Activated naive CD4-positive, alpha-beta T cell treated with anti-CD3 and anti-CD28 coated beads, Interleukin-2, amount 10 ng/mL, durations not matched to agents 7 days and 5 days (primary cell): ENCODE measurements at places on chromosomes 4 and X.

- peak; percentile 35 for DNase-seq
- H3K36me3 ChIP-seq, result peaks cover 30% of the 10 kb centered on the region
- no peaks in the 10 kb centered on the region for H3K27me3 ChIP-seq
- no peak overlapping the region for H3K4me3 ChIP-seq
Measured at GRCh38 chr4:152106113-152106763, 345.4 kb upstream of the GATB start.

- peaks cover 3% of the 10 kb centered on the region for H3K27me3 ChIP-seq
- peak overlapping the region; percentile 53 for H3K4me3 ChIP-seq
- peaks cover 10% of the 10 kb centered on the region for H3K36me3 ChIP-seq
- H3K27ac ChIP-seq, result no peak overlapping the region
Measured at GRCh38 chrX:130120321-130120731, 10.0 kb upstream of the ELF4 start.

GRCh38 chrX:140355922-140356321 is 148.9 kb downstream of the SOX3 start:
- H3K36me3 ChIP-seq, result no peaks in the 10 kb centered on the region
- H3K4me1 ChIP-seq, result no peaks in the 10 kb centered on the region
- H3K27ac ChIP-seq, result no peak overlapping the region

DNA sequence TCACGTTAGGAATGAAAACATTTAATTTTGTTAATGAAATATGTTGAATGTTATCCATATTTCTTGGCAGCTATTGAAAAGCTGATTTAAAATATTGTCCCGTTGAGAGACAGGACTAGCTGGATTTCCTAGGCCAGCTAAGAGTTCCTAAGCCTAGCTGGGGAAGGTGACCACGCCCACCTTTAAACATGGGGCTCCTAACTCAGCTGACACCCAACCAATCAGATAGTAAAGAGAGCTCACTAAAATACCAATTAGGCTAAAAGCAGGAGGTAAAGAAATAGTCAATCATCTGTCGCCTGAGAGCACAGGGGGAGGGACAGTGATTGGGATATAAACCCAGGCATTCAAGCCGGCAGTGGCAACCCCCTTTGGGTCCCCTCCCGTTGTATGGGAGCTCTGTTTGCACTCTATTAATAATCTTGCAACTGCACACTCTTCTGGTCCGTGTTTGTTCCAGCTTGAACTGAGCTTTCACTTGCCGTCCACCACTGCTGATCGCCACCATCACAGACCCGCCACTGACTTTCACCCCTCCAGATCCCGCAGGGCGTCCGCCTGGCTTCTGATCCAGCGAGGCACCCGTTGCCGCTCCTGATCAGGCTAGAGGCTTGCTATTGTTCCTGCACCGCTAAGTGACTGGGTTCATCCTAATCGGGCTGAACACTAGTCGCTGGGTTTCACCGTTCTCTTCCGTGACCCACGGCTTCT is 308.9 kb downstream of the GLUD2 start:
- DNase-seq, result no peak
- no peaks in the 10 kb centered on the region for H3K4me1 ChIP-seq
- H3K27me3 ChIP-seq, result no peaks in the 10 kb centered on the region
- H3K36me3 ChIP-seq, result no peaks in the 10 kb centered on the region
- H3K4me3 ChIP-seq, result no peak overlapping the region

- H3K27me3 ChIP-seq, result no peaks in the 10 kb centered on the region
- H3K4me3 ChIP-seq, result peak overlapping the region; percentile 88
- DNase-seq, result no peak
Measured at GRCh38 chr4:498328-498904, 540 bp downstream of the ZNF721 start.

GRCh38 chr4:28310926-28311325 is 1450.3 kb downstream of the STIM2 start:
- no peaks in the 10 kb centered on the region for H3K4me1 ChIP-seq
- H3K36me3 ChIP-seq, result no peaks in the 10 kb centered on the region
- H3K27me3 ChIP-seq, result no peaks in the 10 kb centered on the region
- H3K27ac ChIP-seq, result no peak overlapping the region
- H3K4me3 ChIP-seq, result no peak overlapping the region

GRCh38 chr4:40439519-40439918 is 104.4 kb downstream of the CHRNA9 start:
- DNase-seq, result no peak
- H3K27ac ChIP-seq, result peak overlapping the region; percentile 89
- peak overlapping the region; percentile 24 for H3K4me3 ChIP-seq
- H3K27me3 ChIP-seq, result no peaks in the 10 kb centered on the region
- peaks cover 33% of the 10 kb centered on the region for H3K36me3 ChIP-seq

GRCh38 chr4:126701756-126702155 is 931.0 kb upstream of the INTU start:
- H3K4me1 ChIP-seq, result no peaks in the 10 kb centered on the region
- no peak for DNase-seq
- H3K27me3 ChIP-seq, result no peaks in the 10 kb centered on the region
- H3K4me3 ChIP-seq, result no peak overlapping the region
- no peaks in the 10 kb centered on the region for H3K36me3 ChIP-seq

- H3K27ac ChIP-seq, result no peak overlapping the region
- no peak for DNase-seq
- H3K4me3 ChIP-seq, result no peak overlapping the region
Measured at GRCh38 chr4:104848597-104849225, 298.0 kb upstream of the TET2 start.

GRCh38 chrX:83771664-83772063 is 89.3 kb upstream of the CYLC1 start:
- H3K4me3 ChIP-seq, result no peak overlapping the region
- H3K27me3 ChIP-seq, result no peaks in the 10 kb centered on the region
- H3K4me1 ChIP-seq, result no peaks in the 10 kb centered on the region
- no peak overlapping the region for H3K27ac ChIP-seq
- no peak for DNase-seq
- no peaks in the 10 kb centered on the region for H3K36me3 ChIP-seq

DNA sequence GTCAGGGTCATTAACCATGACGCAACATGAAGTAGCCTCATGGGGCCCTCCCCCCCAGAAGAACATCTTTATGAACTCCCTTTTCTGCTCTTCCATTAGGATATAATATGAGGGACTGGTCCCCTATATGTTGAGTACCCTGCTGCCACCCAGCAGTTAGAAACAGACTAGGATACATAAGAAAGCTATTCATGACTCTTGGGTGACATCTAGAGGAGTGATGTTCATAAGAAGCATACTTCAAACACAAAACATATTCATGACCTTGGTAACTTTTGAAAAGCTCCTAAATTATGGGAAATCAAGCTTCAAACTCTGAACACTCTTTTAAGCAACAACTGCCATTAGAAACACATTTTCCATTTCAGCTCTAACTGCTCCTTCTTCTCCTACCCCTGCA is 155.2 kb upstream of the SPIN4 start:
- H3K27me3 ChIP-seq, result no peaks in the 10 kb centered on the region
- DNase-seq, result no peak
- no peaks in the 10 kb centered on the region for H3K36me3 ChIP-seq
- no peak overlapping the region for H3K27ac ChIP-seq
- H3K4me1 ChIP-seq, result no peaks in the 10 kb centered on the region

DNA sequence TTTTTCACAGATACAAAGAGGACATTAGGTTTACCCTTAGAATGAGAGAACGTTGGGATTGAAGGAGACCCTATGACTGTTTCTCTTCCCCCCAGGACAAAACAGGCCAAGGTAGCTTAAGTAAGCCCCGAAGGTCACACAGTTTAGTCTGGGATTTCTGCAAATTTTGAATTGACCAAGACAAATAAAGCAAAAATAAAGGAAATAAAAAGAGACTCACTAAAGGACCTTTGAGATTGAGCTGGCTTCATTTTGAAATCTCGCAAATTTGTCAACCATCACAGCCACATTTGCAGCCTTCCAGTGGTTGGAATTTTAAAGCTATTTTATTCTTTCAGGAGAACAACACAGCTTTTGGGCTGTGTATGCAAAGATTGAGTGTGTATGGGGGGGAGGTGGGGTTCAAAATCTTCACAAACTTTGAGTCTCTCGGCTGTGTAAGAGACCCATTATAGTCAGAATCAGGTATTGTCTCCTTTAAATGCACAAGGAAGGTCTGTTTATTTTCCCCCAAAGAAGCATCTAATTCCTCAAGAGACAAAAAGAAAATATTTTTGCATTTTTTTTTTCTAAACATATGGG is 4.2 kb downstream of the TMSB4X start:
- H3K4me3 ChIP-seq, result peak overlapping the region; percentile 97
- H3K4me1 ChIP-seq, result peaks cover 51% of the 10 kb centered on the region
- H3K36me3 ChIP-seq, result peaks cover 39% of the 10 kb centered on the region

- no peak overlapping the region for H3K27ac ChIP-seq
- peaks cover 3% of the 10 kb centered on the region for H3K4me1 ChIP-seq
- H3K27me3 ChIP-seq, result peaks cover 18% of the 10 kb centered on the region
- peak overlapping the region; percentile 74 for H3K4me3 ChIP-seq
- no peak for DNase-seq
Measured at GRCh38 chrX:103831342-103831802, 685 bp downstream of the RAB9B start.

- peak overlapping the region; percentile 61 for H3K4me3 ChIP-seq
- peaks cover 7% of the 10 kb centered on the region for H3K4me1 ChIP-seq
- DNase-seq, result no peak
- no peak overlapping the region for H3K27ac ChIP-seq
- H3K27me3 ChIP-seq, result peaks cover 35% of the 10 kb centered on the region
Measured at GRCh38 chr4:140253556-140254027, 99.6 kb upstream of the MAML3 start.

GRCh38 chr4:7261087-7261486 is 68.7 kb downstream of the SORCS2 start:
- H3K4me1 ChIP-seq, result no peaks in the 10 kb centered on the region
- no peak overlapping the region for H3K27ac ChIP-seq
- H3K27me3 ChIP-seq, result no peaks in the 10 kb centered on the region

DNA sequence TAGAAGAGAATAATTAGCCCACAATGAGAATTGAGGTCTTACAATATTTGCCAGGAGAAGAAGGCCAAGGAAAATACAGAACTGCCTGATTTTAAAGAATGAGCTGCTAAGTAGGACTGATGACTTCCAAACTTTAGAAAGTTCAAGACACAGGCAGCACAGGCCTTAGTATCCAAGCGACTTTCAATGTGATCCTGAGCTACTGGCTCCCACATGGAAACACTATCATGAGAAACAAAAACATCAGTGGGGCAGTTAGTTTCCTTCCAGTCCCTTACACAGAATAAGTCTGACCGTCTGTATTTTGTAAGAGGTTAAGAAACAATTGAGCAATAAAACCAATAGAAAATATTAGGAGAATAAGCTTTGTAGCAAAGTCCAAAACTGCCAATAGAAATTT is 251.4 kb downstream of the COL25A1 start:
- H3K27ac ChIP-seq, result no peak overlapping the region
- no peak for DNase-seq
- H3K36me3 ChIP-seq, result no peaks in the 10 kb centered on the region

DNA sequence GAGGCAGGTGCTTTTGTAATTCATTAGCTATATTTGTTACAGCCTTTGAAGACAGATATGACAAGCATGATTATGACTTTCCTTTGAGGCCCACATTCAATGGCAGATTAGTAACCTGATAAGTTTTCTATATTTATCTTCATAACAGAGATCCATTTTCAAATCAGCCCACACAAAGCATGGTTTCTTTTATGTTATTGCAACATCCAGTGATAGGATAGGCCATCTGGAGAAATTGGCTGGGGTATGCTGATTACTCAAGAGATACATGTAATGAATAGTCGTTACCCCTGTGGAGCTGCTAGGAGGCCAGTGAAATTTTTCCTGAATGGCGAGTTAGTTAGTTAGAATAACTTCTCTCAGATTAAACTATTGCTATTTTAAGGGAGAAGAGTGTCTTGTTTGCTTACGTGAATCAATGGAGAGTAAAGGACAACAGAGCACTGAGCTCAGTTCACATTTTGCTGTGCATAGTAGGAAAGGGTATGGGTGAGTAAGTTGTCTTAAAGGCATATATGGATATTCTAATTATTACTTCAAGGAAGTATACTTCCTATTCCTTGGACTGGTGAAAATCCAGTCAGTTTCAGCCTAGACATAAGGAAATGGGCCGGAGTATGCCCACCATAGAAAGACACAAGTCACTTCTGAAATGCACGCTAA is 79.2 kb upstream of the DKK2 start:
- no peak overlapping the region for H3K27ac ChIP-seq
- H3K27me3 ChIP-seq, result no peaks in the 10 kb centered on the region
- no peaks in the 10 kb centered on the region for H3K4me1 ChIP-seq
- no peak for DNase-seq

DNA sequence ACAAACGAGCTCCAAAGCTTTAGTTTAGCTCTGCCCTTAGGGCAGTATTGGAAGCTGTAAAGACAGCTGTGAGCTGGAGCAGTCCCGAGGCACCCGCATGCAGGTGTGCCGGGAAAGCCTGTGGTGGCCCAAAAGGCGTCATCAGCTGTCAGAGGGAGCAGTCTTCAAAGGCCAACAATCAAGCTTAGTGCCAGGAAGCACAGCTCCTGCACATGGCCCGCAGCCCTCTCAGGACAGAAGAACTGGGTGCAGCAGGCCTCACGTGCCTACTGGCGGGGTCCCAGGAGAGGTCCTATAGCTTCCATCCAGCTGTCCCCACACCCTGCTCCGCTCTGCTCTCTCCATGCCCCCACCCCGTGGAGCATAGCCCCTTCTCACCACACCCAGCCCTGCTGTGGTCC is 92.2 kb upstream of the TRIM2 start:
- no peaks in the 10 kb centered on the region for H3K4me1 ChIP-seq
- H3K27ac ChIP-seq, result peak overlapping the region; percentile 4

- DNase-seq, result no peak
- H3K4me3 ChIP-seq, result no peak overlapping the region
- H3K36me3 ChIP-seq, result no peaks in the 10 kb centered on the region
- no peaks in the 10 kb centered on the region for H3K4me1 ChIP-seq
- H3K27me3 ChIP-seq, result no peaks in the 10 kb centered on the region
Measured at GRCh38 chrX:106894978-106895452, 8.1 kb downstream of the RIPPLY1 start.

- no peak overlapping the region for H3K4me3 ChIP-seq
- no peaks in the 10 kb centered on the region for H3K36me3 ChIP-seq
- no peak for DNase-seq
- H3K27ac ChIP-seq, result no peak overlapping the region
- no peaks in the 10 kb centered on the region for H3K4me1 ChIP-seq
Measured at GRCh38 chrX:16033331-16033730, 90.0 kb upstream of the GRPR start.

- H3K4me3 ChIP-seq, result no peak overlapping the region
- H3K36me3 ChIP-seq, result peaks cover 8% of the 10 kb centered on the region
- no peak for DNase-seq
- H3K27ac ChIP-seq, result no peak overlapping the region
Measured at GRCh38 chrX:110120025-110120424, 117.1 kb downstream of the TMEM164 start.

DNA sequence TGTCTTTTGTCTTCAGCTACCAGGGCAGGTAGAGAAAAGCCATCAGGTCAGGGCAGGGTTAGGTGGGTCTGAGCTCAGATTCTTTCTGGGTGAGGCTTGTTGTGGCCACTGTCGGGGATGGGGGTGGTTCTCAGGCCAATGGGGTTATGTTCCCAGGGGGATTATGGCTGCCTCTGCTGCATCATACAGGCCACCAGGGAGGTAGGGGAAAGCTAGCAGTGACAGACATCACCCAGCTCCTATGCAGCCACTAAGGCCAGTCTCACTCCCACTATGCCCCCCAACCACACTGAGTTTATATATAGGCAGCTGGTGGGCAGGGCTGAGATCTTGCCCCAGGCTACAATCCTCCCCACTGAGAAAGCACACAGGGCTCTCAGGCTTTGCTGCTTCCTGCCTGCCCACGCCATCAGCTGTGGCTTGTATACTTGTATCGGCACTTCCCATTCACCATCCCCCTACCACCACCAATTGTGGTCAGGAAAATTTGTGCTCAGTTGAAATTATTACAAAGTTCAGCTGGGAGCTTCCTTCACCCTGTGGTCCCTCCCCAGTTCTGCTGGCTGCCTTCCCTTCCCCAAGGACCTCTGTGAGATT is 72.6 kb upstream of the PTPN13 start:
- DNase-seq, result no peak
- H3K36me3 ChIP-seq, result no peaks in the 10 kb centered on the region
- peaks cover 18% of the 10 kb centered on the region for H3K27me3 ChIP-seq
- no peaks in the 10 kb centered on the region for H3K4me1 ChIP-seq
- no peak overlapping the region for H3K4me3 ChIP-seq
